ENCODE measurements at places on chromosomes 12 and 14.

GRCh38 chr12:112777387-112778310 lies 13.9 kb upstream of the RPH3A start:
- DNase-seq = no peak

DNA sequence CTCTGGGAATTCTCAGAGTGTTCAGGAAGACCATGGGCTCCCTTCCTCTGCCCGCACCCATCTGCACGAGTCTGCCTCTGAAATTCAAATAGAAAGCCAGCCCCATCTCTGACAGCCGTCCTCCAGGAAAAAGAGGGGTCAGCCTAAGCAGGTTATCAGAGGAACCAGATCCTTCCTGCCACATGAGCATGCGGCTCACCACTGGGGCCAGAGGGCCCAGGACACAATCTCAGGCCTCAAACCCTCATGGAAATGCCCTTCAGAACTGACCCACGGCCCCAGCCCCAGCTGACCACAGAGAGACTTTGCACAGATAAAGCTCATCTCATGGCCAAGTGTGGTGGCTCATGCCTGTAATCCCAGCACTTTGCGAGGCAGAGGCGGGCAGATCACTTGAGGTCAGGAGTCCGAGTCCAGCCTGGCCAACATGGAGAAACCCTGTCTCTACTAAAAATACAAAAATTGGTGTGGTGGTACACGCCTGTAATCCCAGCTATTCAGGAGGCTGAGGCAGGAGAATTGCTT lies 23.2 kb downstream of the PXN start:
- no peak for DNase-seq

GRCh38 chr12:86407620-86408208 lies 151.5 kb upstream of the MGAT4C start:
- DNase-seq = no peak

DNA sequence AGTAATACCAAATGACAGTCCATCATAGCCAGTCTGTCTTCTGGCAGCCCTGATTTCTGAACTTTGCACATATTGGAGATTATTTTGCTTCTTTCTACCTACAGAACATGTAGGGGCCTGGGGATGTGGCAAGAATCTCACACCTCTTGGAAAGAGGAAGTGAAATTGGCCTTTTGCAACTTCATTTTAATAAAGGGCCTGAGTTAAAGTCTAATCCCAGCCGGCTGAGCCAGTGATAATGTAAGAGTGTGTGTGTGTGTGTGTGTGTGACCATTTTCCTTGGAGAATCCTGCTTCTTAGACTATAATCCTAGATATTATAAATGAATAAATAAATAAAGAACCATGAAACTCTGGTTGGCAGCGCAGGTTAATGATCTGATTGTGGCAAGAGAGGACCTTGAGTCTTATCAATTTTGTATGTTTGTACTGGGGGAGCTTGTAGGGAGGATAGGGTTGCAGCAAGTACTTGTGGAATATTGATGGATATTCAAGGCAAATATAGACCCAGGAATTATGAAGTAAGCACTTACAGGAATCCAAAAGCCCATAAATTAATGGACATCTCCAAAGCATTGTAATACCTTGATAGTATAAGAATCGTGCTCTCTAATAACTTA lies 233.2 kb upstream of the AMIGO2 start:
- DNase-seq = no peak

DNA sequence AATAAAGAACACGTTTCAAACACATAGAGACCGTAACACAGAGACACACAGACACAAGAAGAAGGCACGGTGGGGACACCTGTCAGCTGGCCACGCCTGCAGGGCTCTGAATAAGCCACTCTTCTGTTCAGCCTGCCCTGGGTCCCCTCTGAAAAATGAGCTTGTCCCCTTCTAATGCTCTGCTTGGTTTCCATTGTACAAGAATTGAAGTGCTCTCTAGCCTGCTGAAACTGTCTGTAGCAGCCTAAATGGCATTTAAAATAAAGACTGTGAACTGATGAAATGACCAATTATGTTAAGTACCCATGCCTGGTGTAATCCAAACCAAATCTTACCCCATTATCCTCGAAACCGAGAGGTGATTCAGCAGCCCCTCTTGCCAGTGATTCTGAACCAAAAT lies 139.8 kb downstream of the FOXN3 start:
- DNase-seq = no peak

DNA sequence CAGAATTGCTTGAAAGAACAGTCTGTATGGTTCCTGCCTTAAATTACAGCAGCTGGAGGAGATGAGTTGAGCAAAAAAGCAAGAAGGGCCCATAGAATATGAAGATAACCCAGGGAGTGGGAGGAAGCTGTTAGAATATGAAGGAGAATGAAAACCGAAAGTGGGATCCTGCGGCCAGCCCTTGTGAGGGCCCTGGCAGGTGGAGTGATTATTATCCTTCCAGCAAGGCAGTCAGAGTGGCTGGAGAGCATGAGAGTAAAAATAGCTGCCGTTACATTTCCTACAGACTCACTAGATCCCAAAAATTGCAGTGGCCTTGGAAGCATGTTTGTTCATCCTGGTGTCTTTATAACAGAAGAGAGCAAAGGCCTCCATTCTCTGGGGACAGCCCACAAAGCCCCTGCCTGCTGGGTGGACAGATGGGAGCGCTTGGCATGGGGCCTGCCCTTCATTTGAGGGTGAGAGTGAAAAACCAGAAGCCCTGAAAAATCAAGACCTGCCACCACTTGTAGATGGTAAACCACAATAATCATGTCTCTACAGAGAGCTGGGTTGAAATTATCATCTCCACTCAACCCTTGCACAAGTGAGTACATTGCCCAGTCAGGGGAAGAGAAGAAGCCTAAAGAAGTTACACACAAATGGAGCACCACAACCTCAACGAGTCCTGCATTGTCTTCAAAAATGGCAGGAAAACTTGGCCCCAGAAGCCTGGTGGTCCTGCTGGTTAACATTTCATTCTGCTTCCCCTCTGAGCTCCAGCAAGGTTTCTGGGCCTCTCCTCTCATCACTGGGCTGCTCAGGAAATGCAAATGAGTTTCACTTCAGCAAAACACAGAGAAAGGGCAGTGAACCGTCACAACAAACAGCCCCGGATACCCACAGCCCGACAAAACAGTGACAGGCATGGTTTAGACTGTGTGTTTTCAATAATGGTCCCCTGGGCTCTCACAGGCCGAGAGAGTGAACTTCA lies 20.5 kb downstream of the ZDHHC22 start:
- DNase-seq = no peak

DNA sequence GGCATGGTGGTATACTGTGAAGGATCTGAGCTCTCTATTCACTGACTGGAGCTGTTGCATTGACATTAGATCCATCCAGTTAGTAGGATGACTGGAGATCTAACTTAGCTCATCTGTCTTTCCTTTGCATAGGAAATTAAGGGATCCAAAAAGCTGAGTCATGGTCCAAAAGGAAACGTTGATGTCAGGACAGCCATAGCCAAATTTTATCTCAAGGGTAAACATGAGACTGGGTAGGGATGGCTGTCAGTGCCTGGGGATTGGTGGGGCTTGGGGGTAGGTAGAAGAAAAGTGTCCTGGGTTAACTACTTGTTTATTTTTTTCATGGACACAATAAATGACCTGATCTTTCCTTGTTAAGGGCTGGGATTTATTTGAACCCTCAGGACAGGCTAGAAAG lies 4.6 kb downstream of the FAM177A1 start:
- no peak for DNase-seq

DNA sequence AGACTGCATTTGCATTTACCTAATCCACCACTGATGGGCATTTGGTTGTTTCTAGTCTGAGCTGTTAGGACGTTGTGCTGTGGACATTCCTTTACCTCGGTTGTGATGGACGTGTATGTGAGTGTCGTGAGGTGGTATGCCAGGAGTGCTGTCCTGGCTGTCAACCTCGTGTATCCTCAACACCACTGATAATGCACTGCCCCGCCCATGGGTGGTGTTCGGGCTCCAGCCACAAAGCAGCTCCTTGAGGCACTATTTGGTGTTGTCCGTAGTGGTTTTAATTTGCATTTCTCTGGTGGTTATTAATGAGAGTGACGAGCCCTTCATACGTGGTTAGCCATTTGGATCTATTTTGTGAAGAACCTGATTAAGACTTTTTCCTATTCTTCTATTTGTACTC lies 87.6 kb downstream of the PPP2R5C start:
- no peak for DNase-seq

DNA sequence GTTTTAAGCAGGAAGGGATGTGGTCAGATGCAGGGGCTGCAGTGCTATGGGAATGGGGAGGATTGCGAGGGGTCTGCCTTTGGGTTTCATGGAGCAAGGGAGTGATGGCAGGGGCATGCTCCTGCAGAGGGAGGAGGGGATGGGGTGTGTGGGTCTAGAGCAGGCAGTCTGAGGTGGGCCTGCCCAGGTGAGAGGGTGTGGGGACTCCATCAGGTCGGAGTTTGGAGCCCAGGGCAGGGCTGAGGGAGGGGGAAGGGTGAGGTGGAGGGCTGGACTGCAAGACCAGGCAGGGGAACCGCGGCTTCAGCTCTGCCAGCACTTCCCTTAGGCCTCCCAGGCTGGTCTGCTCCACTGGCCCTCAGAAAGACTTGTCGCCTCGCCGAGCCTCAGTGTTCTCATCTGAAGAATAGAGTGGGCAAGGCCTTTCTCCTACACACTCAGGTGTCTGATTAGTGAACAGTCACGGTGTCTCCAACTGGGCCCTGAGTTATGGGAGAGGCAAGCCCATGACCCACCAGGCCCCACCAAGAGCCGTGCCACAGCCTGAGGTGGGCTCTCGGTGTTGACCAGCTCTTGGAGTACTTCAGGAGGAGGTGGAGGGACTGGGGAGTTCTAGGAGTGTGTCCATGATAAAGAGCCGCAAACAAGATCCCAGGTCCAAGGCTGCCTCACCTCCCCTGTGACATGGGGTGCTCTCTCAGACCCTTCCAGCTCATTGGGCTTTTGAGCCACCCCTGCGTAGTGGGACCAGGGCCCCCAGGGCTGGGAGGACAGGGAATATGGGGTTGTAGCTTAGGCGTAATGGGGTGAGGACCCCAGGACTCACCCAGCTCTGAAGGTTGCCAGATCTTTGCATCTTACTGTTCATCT lies 20.1 kb upstream of the KRT80 start:
- DNase-seq = no peak

DNA sequence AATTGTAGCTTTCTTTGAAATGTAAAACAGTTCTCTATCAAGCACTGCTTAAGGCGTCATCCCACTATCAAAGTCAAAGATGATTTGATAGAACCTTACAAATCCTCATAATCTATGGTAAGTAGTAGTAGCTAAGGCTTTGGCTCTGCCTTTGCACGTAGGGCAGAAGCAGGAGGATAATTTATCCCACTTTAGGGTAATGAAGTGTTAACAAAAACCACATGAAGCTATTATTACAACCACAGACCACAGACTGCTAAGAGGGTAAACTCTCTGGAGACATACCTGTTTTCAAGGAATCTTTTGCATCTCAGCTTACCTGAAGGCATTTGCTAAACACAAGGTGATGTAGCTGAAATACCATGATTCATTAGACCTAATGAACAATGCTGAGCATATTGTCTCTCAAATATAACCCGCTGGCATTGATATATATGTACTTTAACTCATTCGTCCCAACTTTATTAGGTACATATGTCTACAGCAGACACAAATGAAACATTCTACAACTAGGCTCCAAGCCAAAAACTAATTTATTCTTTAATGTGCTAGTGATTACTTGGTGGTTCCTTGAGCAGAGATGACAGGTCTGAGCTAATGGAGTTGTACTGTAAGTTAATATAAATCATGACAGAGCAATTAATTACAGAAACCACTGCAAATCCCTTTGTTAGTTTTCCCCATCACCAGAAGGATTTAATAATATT lies 368.8 kb downstream of the ETNK1 start:
- DNase-seq = no peak

DNA sequence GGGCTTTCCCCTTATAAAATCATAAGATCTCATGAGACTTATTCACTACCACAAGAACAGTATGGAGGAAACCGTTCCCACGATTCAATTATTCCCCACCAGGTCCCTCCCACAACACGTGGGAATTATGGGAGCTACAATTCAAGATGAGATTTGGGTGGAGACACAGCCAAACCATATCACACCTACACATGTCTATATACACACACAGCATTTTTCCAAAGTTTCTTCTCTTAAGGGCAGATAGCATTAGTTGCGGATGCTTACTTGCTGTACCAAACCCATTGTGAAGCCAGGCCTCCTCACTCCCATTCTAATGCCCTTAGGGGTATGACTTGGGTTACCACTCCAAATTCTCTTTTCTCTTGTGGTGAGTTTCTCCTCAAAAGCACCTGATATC lies 104.1 kb upstream of the RAP1B start:
- DNase-seq = no peak

- DNase-seq = no peak
These were observed 59.1 kb downstream of the FBXW8 start for GRCh38 chr12:116969615-116970585.

DNA sequence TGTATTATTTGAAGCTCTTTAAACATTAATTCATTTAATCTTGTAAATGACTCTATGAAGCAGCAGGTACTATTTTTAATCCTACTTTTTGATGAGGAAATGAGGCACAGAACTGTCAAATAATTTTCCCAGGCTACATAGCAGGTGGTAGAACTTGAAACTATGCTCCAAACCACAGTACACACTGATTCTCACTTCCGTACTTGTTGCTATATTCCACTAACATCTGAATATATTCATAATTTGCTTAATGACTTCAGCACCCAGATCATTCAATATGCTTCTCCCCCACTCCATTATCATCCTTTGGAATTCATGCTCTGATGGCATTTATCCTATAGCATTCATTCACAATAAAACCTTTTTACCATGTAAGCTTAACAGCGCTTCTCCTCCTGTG lies 4.9 kb downstream of the ERGIC2 start:
- DNase-seq = no peak

GRCh38 chr14:61561657-61562276 lies 133.5 kb upstream of the HIF1A start:
- no peak for DNase-seq

GRCh38 chr12:47328831-47329545 lies 249.2 kb upstream of the AMIGO2 start:
- DNase-seq = no peak

DNA sequence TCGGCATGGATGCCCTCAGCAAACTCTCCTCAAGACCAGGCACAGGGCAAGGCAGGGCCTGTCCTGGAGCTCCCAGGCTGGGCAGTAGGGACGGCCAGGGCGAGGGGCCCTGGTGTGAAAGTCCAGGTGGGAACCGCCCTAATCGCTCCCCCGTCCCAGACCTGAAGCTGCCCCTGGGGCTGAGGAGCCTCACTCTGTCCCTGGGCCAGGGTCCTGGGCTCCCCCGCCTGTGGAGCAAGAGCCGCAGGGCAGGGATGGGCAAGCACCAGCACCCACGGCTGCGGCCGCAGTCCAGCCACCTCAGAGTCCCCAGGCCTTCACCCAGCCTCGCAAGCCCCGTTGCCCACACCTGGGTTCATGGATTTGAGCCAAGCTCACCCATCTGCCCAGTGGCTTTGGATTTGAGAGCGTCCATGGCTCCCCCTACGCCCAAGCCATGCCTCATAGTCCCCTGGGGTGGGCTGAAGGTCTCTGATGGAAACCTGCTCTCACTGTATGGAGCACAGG lies 102.4 kb upstream of the C14orf180 start:
- no peak for DNase-seq

DNA sequence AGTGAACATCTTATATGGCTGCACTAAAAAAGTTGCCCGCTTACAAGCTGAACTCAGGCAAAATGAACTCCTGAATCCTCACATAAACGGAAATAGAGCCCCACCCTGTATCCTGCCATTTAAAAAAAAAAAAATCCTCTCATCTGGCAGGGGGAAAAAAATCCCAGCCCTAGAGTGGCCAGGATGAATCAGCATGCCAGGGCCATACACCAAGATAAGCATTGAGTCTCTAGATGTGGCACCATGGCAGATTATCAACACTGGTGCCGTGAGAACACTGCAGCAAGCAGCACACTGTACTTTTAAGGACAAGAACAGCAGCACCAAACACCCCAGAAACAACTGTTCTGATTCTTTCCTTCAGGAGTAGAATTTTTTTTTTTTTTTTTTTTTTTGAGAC lies 65.5 kb downstream of the RASSF3 start:
- DNase-seq = no peak

Data from stimulated activated CD4-positive, alpha-beta T cell treated with anti-CD3 and anti-CD28 coated beads, Interleukin-1b, Interleukin-23, amount 100 ng/mL, for 1 hour (primary cell).